Melanocyte of skin (primary cell): ENCODE measurements at places on chromosomes 13 and 19. TPM values are rescaled to one million over a fixed set of nuclear protein-coding genes. Genes with fewer than 3 reads are reported as not detected.

The PCDH9 gene
- total RNA-seq = 2.4 and 5.8 TPM in 2 replicates

The SLC7A10 gene
- not detected in 2 replicates for total RNA-seq

The OSCAR gene
- total RNA-seq = not detected in 2 replicates

The ZNF486 gene
- 4.2 and 6.7 TPM in 2 replicates for total RNA-seq

The EHD2 gene
- 14.5 and 25.8 TPM in 2 replicates for total RNA-seq

The RNF113B gene
- total RNA-seq = not detected in 2 replicates

The MATK gene
- total RNA-seq = 0.34 and 0.36 TPM in 2 replicates

The LILRA2 gene
- not detected in 2 replicates for total RNA-seq

The ELSPBP1 gene
- 0.67 TPM in 1 of 2 replicates, not detected in the other for total RNA-seq

The DLEU7 gene
- total RNA-seq = not detected in 2 replicates

The OR7C1 gene
- total RNA-seq = 0.36 and 1.7 TPM in 2 replicates

The CD209 gene
- not detected in 2 replicates for total RNA-seq

The ZNF763 gene
- total RNA-seq = 0.33 and 0.77 TPM in 2 replicates

The MUC16 gene
- total RNA-seq = not detected in 2 replicates

The TBC1D17 gene
- total RNA-seq = 7.7 and 11.0 TPM in 2 replicates

The TSSK6 gene
- 0.46 and 0.67 TPM in 2 replicates for total RNA-seq

The ZNF497 gene
- total RNA-seq = 0.67 and 0.93 TPM in 2 replicates

The SMARCA4 gene
- total RNA-seq = 105 and 107 TPM in 2 replicates

The PDE4C gene
- not detected in 2 replicates for total RNA-seq

The PCDH20 gene
- total RNA-seq = under 0.01 TPM in 1 of 2 replicates, not detected in the other

The FCER2 gene
- not detected in 2 replicates for total RNA-seq

The SIGLECL1 gene
- total RNA-seq = not detected in 2 replicates

The ZNF284 gene
- total RNA-seq = 4.8 and 5.3 TPM in 2 replicates
